ENCODE measurements at places on chromosomes 4 and X.

DNA sequence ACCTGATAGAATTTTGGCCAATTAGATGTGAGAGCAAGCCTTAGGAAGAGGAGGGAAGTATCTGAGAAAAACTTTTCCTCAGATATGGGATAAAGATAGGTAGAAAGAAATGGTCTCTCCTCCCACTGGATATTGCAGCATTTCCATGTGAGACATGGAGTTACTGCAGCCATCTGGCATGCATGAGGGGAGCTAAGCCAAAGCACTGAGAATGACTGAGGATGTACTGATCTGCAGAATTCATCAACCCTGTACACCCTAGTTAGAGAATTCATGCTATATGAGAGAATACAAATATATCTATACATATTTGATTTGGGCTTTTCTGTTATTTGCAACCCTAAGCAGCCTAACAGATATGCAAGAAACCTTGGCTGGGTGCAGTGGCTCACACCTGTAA is 52.5 kb upstream of the RPL34 start:
- no peak for DNase-seq

DNA sequence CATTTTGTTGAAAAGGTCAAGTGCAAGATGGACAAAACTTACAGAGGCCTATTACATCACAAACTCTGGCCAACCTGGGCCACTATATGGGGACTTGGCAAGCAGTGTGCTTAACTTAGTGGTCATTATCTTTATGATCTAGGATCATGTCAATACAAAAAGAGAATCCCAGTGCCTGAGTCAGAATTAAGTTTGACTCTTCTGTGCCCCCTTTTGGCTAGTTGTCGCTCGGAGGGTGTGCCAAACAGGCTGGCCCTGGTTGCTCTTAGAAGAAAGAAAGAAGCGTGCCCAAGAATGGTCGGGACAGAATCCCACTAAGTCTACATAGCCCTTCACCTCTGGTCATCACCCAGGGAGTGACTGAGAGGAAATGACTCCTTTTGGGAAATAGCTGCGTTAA is 100.1 kb downstream of the EIF4E start:
- DNase-seq = no peak

DNA sequence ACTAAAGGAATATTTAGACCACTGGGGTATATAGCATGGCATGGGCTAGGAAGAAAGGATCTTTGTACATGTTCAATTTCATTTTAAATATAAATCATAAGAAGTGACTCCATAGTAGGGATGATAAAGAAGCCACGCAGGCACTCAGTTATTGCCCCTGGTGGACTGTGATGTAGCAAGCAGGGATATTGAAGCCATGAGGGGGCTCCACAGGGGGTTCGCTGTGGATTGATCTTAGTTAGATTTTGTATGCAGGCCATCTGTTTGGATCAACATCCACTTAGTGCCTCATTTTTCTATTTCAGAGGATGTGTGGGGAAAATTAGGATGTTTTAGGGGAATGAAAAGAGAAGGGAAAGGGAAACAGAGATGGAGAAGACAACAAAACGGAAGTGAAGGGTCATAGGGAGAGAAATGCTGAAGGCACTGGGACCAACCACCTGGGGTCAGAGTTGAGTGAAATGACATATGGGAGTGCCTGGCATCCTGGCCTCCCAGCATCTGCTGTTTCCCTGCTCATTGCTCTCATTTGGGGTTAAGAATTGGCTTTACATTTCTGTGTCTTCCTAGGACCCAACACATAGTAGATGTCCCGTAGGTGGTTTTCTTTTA is 11.2 kb upstream of the FREM3 start:
- no peak for DNase-seq

GRCh38 chr4:25632135-25632534 is 23.5 kb upstream of the SLC34A2 start:
- no peak for DNase-seq

- no peak for DNase-seq
Measured at GRCh38 chr4:27239641-27240040, 379.0 kb downstream of the STIM2 start.

DNA sequence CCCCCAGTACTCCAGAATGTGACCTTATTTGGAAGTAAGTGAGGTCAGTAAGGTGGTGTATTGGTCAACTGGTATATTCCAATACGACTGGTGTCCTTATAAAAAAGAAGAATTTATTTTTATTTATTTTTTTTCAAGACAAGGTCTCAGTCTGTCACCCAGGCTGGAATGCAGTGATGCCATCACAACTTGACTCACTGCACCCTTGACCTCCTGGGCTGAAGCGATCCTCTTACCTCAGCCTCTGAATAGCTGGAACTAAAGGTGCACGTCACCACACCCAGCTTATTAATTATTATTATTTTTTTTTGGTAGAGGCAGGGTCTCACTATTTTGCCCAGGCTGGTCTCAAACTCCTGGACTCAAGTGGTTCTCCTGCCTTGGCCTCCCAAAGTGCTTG is 115.1 kb upstream of the PITX2 start:
- DNase-seq = no peak

GRCh38 chr4:142408003-142408441 is 438.1 kb downstream of the INPP4B start:
- DNase-seq = no peak

- no peak for DNase-seq
Measured at GRCh38 chr4:189285377-189285776, 655.3 kb upstream of the FRG1 start.

GRCh38 chr4:96120206-96120605 is 280.3 kb downstream of the PDHA2 start:
- no peak for DNase-seq

GRCh38 chr4:6435010-6435409 is 37.4 kb downstream of the PPP2R2C start:
- no peak for DNase-seq

DNA sequence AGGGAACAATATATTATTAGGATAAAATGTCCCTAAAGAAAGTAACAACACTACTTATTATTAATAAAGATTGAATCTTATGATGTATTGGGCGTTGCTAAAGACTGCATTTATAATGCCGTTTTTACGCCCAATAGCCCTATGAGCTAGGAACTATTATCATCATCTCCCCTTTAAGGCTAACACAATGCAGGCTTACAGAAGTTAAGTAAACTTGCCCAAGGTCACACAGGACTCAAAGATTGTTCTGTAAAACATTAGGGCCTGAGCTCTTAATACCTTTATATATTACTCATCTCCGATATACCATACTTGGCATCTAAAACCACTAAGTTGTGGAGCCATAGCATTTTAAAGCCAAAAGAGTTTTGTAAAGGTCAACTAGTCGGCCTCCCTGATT is 149.5 kb downstream of the FAM13A start:
- no peak for DNase-seq

- DNase-seq = no peak
Measured at GRCh38 chrX:40733706-40734105, 1.6 kb downstream of the MED14 start.

- DNase-seq = no peak
Measured at GRCh38 chr4:88411491-88412096, 32.9 kb downstream of the HERC6 start.

- no peak for DNase-seq
Measured at GRCh38 chr4:10732914-10733415, 48.4 kb upstream of the CLNK start.

- DNase-seq = no peak
Measured at GRCh38 chr4:13430834-13431568, 53.1 kb downstream of the RAB28 start.

DNA sequence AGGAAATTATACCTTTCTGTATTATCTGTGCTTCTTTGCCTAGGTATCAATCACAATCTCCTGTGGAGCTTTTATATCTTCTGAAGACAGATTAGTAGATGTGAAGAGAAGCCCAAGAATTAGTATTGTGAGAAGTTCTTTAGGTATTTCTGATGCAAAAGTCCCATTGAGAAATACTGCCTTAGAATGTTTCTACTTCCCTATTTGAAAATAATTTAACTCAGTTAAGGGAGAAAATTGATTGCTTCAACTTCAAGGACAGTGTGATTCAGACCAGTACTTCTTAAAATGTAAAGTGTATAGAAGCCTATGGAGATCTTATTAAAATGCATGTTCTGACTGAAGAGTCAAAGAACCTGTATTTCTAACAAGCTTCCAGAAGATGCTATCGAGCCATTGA is 9.0 kb downstream of the EIF1AX start:
- DNase-seq = no peak

All from GM12864 (cell line).